ENCODE measurements at places on chromosomes 3 and 15.

GRCh38 chr3:16606398-16606797, 1.2 kb upstream of the DAZL start:
- DNase-seq: no peak

- DNase-seq: no peak
These were observed 116.6 kb downstream of the MEGF11 start for GRCh38 chr15:66136948-66137347.

GRCh38 chr15:25624504-25625177, 185.8 kb upstream of the UBE3A start:
- no peak for DNase-seq

- no peak for DNase-seq
These were observed 612.2 kb upstream of the GOLIM4 start for GRCh38 chr3:168707900-168708299.

DNA sequence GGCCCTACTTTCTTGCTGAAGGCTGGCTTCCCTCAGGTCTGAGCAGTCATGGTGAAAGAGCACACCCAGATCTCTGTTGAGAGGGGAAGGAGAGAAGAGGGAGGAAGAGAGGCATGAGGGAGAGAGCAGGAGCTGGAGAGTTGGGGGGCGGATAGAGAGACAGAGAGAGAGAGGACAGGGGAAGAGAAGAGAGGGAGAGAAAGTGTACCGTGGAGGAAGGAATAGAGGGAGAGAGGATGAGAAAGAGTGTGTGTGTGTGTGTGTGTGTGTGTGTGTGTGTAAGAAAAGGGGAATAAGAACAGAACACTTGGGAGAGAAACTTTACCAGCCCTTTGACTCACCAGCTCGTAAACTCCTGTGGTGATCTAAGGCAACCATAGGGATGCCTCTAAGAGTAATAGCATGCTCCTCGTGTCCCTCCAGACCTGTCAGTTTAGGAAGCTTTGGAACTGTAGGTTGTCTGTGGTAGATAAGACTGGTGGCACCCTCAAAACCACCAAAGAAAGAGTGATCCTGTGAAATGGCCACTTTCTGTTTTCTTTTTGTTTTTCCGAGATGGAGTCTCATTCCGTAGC, 18.2 kb downstream of the ZNF592 start:
- DNase-seq: no peak

DNA sequence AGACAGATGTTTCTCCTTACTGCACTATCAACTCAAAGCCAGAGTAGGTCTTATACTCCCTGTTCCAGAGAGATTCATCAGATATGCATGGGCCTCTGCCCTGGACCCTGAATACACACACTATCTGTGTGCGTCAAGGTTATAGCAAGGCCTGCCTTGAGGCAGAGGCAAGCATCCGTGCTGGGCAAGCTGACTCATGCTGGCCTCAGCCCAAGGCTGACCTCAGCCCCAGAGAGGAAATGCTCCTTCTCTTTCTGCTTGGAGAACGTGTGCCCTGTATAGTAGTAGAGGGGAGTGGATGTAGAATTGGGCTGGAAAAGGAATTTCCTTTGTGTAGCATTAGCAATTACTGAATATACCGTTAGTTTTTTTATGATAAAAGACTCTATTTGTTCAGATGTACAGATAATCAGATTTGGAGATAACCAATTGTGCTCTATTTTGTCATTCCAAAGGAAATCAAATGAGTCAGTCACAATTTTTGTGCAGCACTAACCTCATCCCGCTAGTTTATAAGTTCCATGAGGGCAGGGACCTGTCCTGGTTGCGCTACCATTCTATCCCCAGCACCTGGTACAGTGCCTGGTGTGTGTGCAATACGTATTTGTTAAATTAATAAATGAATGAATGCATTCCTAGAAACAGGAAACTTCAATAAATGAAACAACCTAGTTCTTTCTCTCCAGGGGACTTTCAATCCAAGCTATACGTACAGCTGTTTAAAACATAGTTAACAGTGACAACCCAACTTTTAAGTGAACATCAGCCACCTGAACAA, 13.3 kb upstream of the PAQR9 start:
- DNase-seq: no peak

- DNase-seq: no peak
These were observed 17.9 kb downstream of the CRYGS start for GRCh38 chr3:186526256-186526606.

- no peak for DNase-seq
These were observed 282.4 kb upstream of the GRM7 start for GRCh38 chr3:6578526-6578925.

DNA sequence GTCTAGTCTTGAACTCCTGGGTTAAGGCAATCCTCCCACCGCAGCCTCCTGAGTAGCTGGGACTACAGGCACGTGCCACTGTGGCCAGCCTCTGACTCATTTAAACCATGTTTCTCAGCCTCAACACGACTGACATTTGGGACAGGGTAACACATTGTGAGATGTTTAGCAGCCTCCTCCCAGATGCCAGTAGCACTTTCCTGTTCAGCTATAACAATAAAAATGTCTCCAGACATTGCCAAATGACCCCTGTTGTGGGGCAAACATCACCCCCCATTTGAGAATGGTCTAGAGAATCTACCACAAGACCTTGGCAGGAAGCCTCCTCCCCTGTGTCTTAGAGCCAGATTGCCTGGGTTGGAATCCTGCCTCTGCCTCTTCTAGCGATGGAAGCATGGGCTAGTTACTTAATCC, 8.4 kb downstream of the TMEM40 start:
- no peak for DNase-seq

- DNase-seq: peak; percentile 39
These were observed at the start of gene WNT7A for GRCh38 chr3:13879946-13880810. WNT7A (minus strand) TSS chr3:13880071; CDS start chr3:13879816, 255 bp downstream.

DNA sequence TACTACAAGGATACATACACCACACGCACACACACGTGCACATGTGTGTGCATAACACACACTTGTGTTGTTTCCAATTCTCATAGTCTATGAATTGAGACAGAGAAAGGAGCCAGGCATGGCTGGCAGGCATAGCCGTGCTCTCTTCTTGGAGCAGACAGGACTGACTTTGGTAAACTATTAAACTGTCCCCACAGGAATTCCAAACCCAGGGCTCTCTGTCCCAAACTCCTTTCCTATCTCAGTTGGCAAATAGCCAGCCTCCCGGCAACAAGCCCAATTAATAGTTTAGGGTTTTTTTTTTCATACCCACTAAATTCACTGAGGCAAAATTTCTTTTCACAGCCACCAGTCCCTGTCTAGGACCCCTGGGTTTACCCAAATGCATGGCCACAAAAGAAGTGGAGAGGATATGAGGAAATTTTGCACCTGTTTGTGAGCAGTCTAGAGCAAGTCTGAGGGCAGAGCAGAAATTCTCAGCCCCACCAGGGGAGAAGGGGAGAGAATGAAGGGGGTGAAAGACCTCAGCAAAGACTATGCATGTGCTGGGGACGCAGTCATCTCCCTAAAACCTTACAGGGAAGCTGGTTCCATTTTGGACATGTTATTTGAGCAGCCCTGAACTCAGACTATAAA, 17.8 kb downstream of the GALNT15 start:
- DNase-seq: no peak

- no peak for DNase-seq
These were observed 796.4 kb upstream of the ARPP21 start for GRCh38 chr3:34842706-34843480.

- no peak for DNase-seq
These were observed 66.5 kb upstream of the DAZL start for GRCh38 chr3:16671690-16672089.

DNA sequence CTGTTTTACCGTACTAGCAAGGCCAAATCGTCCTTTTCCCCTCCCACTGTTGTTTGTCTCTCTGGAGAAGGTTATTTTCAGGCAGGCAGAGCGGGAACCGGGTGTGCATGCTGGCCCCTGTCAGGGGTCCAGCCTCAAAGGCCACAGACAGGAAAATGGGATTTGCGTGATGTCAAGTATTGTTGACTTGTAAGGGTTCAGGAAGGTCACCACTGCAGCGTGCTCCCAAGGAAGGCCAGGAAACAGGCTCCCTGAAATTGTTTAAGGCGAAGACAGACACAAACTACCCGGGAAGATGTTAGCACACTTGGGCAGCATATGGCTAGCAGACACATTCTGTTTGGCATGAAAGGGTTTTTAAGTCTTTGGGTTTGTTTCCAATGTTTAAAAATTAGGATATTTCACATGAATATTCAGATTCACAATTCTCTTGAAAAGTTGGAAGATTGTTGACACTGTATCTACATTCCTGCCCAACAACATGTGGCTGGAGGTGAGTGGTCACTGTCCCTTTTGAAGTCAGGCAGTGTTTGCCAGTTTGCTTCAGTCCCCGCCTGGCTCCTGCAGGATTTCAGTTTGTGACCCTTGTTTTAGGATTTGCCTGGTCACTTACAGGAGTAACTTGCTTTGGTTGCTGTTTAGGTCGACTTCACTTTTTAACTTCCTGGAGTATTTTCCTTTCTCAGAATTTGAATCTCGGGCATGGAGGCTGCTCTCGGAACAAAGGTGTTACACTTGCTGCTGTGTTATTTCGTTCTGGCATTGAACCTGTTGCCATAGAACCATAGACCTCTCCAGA, 90.4 kb downstream of the BDH1 start:
- no peak for DNase-seq

GRCh38 chr3:155656466-155656865, 88.4 kb downstream of the PLCH1 start:
- DNase-seq: no peak

GRCh38 chr3:8824238-8824637, 54.8 kb upstream of the OXTR start:
- DNase-seq: no peak

- DNase-seq: no peak
These were observed 30.9 kb upstream of the TKT start for GRCh38 chr3:53286727-53287126.

- peak; percentile 2 for DNase-seq
These were observed 459.4 kb downstream of the GBE1 start for GRCh38 chr3:81302045-81302444.

DNA sequence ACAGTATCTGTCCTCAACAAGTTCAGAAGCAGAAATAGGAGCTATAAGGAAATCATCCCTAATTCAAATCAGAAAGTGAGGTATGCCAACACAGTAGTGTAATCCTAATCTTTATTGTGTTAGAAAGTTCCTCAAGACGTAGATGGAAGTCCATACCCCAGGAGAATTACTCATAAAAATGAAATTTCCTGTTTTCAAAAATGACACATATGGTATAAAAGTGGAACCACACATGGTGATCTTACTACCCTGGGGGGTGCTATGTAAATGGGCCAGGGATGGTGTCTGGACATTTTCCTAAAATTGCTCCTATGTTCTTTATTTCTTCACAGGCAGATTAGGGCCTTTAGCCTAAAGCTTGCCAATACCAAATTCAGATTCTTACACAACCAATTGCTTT, 204.1 kb downstream of the ARRDC4 start:
- no peak for DNase-seq

GRCh38 chr3:88742674-88743507, 364.5 kb upstream of the EPHA3 start:
- no peak for DNase-seq

- no peak for DNase-seq
These were observed 25.6 kb downstream of the SQOR start for GRCh38 chr15:45660231-45660979.

DNA sequence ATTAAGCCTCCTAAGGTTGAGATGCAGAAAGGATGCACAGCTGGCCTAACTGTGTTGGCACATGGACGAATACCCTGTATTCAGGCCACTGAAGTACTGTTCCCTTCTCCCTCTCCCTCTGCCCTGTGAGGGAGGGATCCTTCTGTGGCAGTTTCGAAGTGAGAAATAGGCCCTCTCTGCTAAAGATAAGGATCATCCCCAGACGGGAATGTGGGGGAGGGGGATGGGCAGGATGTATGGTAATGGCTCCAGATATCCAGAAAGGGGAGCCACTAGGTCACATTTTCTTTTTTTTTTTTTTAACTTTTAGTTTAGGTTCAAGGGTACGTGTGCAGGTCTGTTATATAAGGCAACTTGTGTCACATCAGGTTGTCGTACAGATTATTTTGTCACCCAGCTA, 463.1 kb downstream of the TBL1XR1 start:
- no peak for DNase-seq

DNA sequence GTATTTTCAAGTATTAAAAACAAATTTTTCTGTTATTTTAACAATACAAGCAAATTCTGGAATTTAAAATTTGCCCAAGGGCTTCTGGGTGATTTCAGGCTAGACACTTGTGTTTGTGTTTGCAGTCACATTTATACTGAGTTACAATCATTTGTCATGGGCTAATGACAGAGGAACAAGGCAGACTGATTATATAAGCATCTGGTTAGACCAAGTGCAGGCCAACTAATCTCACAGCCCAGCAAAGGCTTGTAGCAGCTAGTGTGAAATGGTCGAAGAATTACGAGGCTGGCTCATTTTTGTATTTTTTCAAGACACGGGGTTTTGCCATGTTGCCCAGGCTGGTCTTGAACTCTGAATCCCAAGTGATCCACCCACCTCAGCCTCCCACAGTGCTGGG, 52.1 kb downstream of the CMTM8 start:
- no peak for DNase-seq
